ENCODE measurements at places on chromosomes 2 and 18. TPM values are rescaled to one million over a fixed set of nuclear protein-coding genes. Genes with fewer than 3 reads are reported as not detected.
A peak's percentile ranks its signal among the peaks of the same experiment; 100 is the strongest.

SOX11 gene
- total RNA-seq = not detected

KANSL1L gene
- 40.3 TPM for total RNA-seq

SP9 gene
- not detected for total RNA-seq

GPBAR1 gene
- total RNA-seq = not detected

SPHKAP gene
- 0.09 TPM for total RNA-seq

C2orf92 gene
- total RNA-seq = 2.0 TPM

GRCh38 chr18:38933322-38933721, 1367.7 kb upstream of the CELF4 start:
- DNase-seq = no peak

DNA sequence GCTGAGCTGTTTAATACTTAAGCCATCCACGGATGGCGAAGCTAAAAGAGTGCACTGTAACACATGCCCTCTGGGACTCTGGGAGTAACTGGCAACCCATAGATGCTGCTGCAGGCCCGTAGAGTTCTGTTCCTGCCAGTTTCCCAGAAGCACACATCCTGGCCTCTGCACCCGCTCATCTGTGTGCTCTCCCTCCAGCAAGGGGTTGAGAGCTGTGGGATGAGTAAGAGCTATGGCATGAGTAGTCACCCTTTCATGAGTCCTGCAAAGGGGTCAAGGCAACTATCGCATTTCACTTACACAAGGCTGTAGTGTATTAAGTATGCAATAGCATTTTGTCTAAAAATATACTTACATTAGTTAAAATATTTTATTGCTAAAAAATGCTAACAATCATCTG, 1341.8 kb upstream of the NXPH2 start:
- DNase-seq = no peak

DNA sequence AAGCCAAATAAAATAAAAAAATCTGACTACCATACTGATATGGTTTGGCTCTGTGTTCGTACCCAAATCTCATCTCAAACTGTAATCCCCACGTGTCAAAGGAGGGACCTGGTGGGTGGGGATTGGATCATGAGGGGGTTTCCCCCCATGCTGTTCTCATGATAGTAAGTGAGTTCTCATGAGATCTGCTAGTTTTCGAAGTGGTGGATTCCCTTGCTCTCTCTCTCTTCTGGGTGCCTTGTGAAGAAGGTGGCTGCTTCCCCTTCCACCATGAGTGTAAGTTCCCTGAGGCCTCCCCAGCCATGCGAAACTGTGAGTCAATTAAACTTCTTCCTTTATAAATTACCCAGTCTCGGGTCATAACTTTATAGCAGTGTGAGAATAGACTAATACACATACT, 123.8 kb upstream of the WDSUB1 start:
- no peak for DNase-seq

DNA sequence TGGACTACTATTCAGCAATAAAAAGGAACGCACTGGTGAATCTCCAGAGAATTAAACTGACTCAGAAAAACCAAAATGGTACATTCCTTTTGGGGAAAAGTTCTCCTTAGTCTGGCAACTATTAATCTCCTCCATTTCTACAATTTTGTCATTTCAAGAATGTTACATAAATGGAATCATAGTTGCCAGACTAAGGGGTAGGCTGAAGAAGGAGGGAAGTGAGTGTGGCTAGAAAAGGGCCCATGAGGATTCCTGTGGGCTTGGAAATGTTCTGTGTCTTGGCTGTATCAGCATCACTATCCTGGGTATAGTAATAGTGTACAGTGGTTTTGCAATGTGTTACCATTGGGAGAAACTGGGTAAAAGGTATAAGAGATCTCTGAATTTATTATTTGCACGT, 72.4 kb downstream of the ZAP70 start:
- no peak for DNase-seq

- no peak for DNase-seq
Observed at GRCh38 chr18:48953104-48953706, 2.4 kb upstream of the SMAD7 start.

GRCh38 chr18:79309614-79310358, 85.9 kb upstream of the NFATC1 start:
- DNase-seq = no peak

DNA sequence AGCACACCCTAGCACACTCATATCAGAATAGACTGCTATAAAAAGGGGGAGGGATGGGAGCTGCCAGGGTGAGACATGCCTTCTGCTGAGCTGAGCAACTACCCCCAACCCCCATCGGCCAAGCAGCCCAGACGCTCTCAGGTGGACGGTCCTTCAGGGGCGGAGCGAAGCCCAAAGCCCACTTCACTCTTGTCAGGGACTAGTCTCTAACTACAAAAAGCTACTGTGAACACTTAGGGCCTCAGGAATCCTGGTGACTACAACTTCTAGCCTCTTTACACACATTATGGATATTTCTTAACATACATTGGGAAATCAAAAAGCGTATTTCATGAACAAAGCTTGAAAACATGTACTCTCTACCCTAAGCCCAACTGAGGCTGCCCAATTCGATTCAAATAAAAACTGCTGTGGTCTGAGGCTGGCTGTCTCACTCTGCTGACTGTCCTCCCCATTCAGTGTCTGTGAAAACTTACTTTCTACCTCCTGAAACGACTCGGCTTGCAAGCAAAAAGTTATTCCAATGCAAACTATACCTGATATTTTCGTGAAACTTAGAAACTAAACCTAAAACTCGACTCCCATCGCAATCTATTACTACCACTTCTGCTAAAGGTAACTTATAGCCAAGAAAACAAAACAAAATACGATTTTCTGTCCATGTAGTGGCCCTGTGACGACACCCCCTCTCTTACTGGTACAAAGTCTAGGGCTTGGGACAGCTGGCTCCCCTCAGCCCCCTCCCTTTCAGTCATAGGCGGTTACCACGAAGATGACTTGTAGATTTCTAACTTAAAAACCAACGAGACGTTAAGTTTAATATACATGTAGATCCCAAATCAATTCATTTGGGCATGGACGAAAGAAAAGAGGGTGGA, 1.2 kb downstream of the SERTAD2 start:
- DNase-seq = peak; percentile 45

DNA sequence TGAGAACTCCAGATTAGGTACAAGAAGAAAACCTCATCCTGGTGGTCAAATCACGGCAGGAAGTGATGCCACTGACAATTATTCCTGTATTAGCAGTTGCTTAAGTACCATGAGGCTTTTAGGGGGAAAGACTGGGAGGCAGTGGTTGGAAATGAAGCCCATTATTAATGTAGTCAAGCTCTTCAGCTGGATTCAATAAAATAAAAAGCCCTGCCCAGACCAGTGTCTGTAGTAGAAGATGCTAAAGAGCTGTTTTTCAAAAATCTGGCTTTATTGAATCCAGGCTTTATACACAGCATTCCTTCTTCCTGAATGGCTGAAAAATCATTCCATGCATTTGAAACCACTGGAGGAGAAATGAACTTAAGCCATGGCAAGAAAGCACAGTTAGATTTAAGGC, 155.2 kb downstream of the BCL2 start:
- DNase-seq = no peak
